Stimulated activated CD4-positive, alpha-beta T cell treated with anti-CD3 and anti-CD28 coated beads, Interleukin-2, amount 100 ng/mL, for 24 hours (primary cell): ENCODE measurements at places on chromosomes 13 and 19.

DNA sequence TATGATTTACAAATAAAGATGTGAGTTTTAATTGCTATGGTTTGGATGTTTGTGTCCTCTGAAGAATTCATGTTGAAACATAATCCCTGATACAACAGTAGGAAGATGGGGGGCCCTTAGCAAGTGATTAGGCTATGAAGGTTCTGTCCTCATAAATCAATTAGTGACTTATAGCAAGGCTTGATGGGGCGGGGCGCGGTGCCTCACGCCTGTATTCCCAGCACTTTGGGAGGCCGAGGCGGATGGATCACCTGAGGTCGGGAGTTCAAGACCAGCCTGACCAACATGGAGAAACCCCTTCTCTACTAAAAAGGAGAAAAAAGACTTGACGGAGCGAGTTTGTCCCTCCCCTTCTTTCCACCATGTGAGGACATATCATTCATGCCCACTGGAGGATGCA is 2486.5 kb upstream of the PCDH20 start:
- DNase-seq = no peak

- no peak for DNase-seq
Measured at GRCh38 chr19:14056069-14056666, 5.7 kb downstream of the PALM3 start.

GRCh38 chr19:13022859-13023636 is 27.8 kb downstream of the NFIX start:
- no peak for DNase-seq

GRCh38 chr19:32387701-32388392 is 17.7 kb upstream of the DPY19L3 start:
- DNase-seq = no peak

- DNase-seq = no peak
Measured at GRCh38 chr13:46339035-46339666, 47.9 kb downstream of the RUBCNL start.

GRCh38 chr19:1856698-1857603 is 6.4 kb downstream of the KLF16 start:
- peak; percentile 67 for DNase-seq

DNA sequence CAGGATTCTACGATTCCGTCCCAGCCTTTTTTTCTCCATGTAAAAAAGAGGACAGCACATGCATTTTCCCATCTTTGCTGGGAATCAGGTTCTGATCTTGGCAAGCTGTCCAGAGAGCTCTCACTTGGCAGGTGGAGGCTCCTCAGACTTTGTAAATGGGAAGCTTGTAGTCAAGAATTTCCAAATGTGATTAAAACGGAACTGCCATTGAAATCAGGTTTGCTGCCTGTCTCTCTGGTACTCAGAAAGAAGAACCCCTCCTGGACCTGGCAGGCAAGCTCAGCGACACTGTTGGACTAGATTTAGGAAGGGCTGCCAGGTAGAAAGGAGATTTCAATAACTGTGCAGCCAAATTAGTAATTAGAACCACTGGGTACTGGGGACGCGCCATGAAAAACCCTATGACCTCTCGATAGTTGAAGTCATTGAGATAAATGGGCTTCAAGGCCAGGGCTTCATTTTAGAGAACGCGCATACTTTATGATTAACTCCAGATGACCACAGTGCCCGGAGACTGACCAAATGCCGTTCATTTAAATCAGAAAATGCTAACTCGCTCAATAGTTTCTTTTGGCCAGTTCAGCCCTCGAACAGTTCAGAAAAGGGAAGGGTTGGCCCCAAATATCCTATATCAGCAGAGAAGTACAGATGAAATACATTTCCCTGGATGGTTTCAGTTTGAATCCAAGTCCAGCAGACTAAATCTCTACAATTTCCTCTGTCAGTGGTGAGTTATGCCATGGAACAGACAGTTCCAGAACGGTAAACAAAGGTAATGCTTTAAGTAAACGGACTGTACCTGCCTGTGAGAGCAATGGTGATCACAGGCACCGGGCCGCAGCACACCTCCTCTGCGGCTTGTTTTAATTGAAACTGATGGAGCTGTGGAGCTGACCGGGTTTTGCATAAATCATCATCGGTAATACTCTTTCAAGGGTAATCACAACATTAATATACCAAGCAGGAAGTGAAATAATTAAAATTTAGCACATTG is 517.4 kb downstream of the RFC3 start:
- DNase-seq = no peak

- DNase-seq = no peak
Measured at GRCh38 chr19:51689751-51690453, 3.2 kb upstream of the SPACA6 start.

GRCh38 chr19:11168568-11168967 is 13.0 kb upstream of the SPC24 start:
- DNase-seq = no peak

DNA sequence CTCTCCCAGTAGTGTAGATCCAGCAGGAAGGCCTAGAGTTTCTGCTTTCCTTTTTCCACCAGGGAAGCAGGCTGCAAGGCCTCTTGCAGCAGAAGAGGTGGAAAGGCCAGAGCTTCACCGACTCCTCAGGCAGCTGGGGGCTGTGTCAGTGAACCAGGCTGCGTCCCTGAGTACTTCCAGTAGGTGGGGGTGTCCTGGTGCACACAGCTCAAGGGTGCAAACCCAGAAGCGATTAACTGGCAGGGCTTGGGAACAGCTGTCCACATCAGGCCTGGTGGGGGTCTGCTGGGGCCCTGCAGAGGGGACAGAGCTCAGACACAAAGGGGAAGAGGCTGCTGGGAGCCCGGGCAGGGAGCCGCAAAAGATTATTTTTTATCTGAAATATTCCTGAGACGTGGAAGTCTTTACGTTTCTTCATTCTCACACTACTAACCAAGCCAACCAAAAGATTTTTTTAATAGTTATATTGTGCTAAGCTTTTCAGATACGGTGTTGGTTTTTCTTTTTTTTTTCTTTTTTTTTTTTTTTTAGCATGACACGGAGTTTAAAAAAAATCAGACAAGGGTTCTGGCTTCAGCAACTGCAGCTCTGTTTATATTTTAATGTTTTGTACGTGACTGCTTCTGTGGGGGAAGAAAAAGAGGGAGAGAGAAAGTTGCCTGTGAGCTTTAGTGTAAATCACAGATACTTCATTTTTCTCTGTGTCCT is 11.0 kb downstream of the TSHZ3 start:
- no peak for DNase-seq

DNA sequence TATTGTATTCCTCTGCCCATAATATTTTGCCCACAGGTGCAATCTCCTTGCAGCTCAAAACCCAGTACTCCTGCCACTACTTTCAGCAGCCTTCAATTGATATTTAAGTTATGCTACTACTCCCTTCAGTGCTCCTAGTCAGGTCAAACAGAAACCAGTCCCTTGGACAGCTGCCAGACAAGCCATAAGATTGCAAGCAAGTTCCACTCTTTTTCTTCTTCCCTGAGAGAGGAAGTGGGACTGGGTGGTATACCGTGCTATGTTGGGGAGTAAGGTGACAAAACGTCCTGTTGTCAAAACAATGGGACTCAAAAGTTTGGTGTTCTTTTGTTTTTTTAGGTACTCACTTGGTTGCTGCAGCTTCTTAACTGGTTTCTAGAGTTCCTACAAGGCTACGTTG is 63.1 kb upstream of the FRY start:
- DNase-seq = no peak

DNA sequence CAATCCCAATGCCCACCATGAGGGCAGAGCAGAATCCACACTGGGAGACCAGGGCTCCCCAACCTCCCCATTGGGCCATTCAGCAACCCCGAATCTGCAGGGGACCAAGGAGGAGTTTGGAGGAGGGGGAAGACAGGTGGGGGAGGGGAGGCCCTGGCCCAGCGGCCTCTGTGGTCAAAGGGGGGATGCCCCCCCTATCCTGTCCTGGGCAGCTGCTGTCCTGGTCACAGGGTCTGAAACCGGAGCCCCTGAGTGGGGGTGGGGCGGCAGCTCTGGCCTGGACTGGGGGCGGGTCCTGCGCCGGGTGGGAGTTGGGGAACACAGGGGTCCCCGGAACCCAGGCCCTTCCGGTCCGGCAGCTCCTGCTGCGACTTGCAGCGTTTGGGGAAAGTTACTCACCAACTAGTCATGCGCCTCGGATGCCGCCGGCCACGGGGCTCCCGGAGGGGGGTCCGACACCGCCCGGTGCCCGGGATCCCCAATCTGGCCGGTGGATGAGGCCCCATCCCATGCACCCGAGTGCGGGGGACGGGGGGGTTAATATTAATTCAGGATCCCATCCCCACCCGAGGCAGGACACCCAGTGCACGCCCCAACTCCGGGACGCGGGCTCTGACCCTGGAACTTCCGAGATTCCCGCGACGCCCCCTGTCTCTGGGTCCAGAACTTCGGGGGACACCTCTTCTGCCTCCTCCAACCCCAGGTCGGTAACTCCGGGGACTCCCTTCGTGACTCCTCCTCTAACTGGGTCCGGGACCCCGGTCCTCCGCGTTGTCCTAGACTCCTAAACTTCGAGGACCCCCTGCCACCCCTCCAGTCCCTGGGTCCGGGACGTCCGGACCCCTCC is 872 bp downstream of the HOMER3 start:
- DNase-seq = no peak

DNA sequence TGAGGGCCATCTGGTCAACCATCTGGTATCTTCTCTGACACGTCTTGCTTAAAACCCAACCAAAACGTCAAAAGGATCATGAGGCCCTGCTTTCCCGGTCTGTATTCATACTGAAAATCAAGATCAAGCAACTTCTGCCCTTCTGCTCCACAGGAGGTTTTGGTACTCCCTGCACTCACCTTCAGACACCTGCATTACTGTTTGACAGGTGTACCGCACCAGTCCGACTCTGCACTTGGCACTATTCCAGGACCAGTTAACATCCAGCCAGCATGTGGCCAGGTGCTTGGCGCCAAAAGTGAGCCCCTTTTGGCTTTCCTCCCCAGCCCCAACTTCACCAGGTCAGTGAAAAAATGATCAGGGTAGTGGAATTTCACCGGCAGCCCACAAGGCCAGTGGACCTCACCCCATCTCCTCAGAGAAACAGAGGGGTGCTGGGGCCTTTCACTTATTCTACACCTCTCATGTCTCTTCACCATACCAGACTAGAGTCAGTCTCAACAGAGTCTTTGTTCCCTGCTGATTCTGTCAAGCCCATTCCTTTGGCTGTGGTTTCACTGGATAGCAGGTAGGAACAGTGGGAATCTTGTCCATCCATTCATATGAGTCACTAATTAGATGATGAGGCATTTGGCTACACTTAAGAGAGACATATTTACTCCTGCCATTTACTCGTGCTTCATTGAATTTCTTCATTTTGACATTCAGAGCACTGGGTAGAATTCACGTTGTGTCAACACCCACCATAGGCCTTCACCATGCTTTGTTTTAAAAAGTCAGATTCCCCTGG is 85.3 kb downstream of the ZNF726 start:
- no peak for DNase-seq

- DNase-seq = no peak
Measured at GRCh38 chr13:51234676-51235075, 12.5 kb downstream of the FAM124A start.

- no peak for DNase-seq
Measured at GRCh38 chr19:11321191-11322126, 18.0 kb downstream of the RAB3D start.

GRCh38 chr19:38033658-38034491 is 126.9 kb downstream of the SIPA1L3 start:
- DNase-seq = no peak

DNA sequence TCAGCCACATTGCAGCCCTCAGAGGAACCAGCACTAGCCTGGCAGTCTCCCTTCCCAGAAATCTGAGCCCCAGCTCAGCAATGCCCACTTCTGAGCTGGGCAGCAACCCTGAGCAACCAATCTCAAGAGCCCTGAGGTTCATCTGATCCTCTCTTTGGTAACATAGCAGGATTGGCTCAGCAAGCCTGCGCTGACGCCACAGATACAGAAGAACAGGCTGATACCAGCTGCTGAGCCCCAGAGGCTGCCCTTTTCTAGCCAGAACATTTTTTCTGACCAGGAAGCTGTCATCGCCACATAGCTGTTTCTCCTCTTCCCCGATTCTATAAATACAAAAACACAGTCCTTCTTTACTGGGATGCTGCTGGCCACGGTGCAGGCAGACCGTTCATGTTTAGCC is 59.8 kb downstream of the TRPM4 start:
- no peak for DNase-seq

- no peak for DNase-seq
Measured at GRCh38 chr19:48907671-48908070, 7.6 kb downstream of the NUCB1 start.

GRCh38 chr13:85608255-85608829 is 190.9 kb downstream of the SLITRK6 start:
- DNase-seq = no peak
